ENCODE measurements at places on chromosomes 3 and 15. TPM values are rescaled to one million over a fixed set of nuclear protein-coding genes. Genes with fewer than 3 reads are reported as not detected.

PRKCD gene
- total RNA-seq, result 63.9 TPM

GOLGA6D gene
- total RNA-seq, result not detected

TMEM266 gene
- total RNA-seq, result 0.16 TPM

ACAN gene
- total RNA-seq, result not detected

WNT7A gene
- not detected for total RNA-seq

PRR20G gene
- not detected for total RNA-seq

PLSCR2 gene
- not detected for total RNA-seq

SPTBN5 gene
- total RNA-seq, result 1.1 TPM

WDR49 gene
- total RNA-seq, result 0.49 TPM

NT5DC2 gene
- total RNA-seq, result 9.5 TPM

WDR76 gene
- total RNA-seq, result 15.1 TPM

CAND2 gene
- 0.22 TPM for total RNA-seq

CYP8B1 gene
- total RNA-seq, result not detected

RASL12 gene
- not detected for total RNA-seq
